ENCODE measurements at places on chromosomes 5 and 9.

GRCh38 chr5:78647838-78648358 is 674 bp downstream of the LHFPL2 start:
- no peak for DNase-seq

DNA sequence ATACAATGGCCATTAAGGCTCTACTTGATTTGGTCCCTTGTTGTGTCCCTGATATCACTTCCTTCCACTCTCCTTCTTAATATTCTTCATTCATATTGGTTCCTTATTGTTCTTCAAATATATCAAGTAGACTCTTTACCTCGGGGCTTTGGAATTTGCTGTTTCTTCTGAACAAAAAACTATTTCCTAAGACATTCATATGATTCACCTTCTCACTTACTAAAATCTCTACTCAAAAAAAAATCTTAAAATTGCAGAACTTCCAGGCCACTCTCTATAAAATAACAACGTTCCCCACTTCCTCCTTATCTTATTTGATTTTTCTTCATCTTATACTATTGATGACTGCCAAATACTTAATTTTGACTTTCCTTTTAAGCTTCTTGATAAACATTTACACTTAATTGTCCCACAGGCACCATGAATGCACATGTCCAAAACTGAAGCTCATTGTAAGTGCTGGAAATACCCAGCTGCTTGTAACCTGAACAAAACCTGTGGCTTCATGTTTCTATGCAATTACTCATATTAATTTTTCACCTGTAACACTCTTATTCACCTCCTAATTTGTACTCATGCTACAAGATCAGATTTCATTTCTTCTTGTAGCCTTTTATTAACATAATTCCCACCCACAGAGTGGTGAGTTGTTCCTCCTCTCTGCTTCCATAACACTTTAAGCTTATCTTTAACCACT is 58.4 kb upstream of the NUDT12 start:
- DNase-seq: no peak

DNA sequence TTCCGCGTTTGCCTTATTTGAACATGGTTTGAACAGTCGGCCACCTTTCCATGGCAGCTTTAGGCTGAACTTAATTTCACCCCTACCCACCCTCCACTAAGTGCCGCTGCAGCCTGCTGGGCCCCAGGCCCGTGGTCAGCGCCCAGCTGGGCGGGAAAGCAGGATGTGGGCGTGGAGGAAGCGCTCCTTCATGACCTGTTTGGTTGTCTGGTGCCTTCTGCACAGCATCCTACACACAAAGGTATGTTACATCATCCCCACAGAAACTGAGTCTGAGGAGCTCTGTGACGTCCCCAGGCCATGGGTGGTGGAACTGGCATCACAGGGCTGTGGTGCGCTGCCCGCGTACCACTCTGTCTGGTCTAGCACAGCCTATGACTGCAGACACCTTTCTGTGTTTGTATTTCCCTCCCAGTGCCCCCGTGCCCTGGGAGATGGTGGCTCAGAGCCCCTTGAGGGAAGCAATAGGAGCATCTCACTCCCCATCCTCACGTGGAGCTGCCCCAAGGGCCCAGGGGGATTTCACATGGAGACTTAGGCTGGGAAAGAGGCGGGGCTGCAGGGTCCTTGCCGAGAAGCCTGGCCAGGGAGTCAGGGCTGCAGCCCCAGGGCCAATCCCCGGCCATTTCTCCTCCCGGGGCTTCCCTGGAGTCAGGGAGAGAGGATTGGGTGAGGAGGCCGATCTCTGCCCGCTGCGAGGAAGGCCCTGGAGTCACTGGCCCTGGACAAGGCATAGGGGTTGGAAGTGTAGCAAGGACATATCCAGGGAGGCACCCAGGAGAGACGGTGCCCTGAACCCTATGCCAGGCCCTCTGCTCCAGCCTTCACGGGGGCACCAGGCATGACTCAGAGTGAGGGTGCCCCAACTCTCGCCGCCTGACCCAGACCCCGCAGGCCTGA is 37.5 kb upstream of the SUSD3 start:
- DNase-seq: no peak

- DNase-seq: no peak
Observed at GRCh38 chr5:40958811-40959210, 49.5 kb downstream of the C7 start.

DNA sequence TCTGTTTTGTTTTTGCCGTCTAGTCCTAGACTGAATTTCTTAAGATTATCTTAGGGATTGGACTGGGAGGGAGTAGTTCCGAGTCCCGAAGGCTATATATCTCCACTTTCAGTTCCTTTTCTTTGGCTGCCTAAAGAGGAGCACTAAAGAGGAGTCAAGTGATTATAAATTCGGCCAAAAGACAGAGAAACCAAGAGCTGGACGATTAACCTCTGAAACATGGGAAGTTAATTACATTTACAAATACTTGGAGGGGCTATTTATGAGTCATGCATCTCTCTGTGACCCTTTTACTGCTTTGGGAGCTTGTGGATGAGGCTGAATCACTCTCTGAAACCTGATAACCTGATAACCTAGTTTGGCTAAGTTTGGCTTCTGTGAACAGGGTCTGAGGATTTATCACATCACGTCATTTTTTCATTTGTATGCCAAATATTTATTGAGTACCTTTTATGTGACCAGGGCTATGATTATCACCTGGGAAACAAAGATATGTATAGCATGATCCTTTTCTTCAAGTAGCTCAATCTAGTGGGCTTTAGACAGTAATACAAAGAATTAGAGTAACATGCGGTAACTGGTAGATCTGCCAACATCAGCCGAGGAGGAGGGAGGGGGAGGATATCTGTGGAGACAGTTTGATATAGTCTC is 180.9 kb downstream of the CD180 start:
- no peak for DNase-seq

DNA sequence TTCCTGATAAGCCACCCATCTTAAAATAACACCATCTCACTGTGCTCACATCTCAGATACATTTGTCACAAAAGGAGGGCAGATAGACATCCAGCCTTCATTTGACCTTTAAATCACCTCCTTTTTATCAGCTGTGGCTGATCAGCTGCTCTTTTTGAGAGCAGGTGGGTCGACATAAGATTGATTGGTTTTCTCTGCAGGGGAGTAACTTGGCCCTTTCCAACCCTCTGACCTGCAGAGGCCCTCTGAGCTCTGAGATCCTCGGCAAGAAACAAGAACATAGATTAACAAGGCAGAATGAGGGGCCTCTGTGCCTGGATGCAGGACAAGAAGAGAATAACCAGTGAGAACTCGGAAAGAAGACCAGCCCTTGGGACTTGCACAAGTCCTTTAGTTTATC is 33.5 kb upstream of the GLRA1 start:
- DNase-seq: no peak

DNA sequence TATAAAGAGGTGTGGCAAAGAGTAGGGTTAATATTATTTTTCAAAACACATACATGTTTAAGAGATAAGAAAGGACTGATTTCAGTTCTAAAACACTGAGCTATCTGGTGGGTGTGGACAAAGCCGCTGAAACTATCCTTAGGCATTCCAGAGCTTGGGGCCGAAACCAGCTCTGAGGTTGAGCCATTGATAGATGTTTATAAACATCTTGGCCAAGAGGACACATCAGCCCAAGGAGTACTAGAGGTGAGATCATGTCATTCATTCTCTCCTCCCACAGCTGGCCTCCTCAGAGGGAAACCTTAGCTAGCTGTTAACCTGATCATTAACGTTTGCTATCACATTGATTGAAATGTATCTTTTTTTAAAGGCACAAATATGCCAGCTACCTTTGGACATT is 89.9 kb downstream of the NLN start:
- DNase-seq: no peak

GRCh38 chr5:143601917-143602333 is 198.4 kb upstream of the NR3C1 start:
- DNase-seq: no peak

DNA sequence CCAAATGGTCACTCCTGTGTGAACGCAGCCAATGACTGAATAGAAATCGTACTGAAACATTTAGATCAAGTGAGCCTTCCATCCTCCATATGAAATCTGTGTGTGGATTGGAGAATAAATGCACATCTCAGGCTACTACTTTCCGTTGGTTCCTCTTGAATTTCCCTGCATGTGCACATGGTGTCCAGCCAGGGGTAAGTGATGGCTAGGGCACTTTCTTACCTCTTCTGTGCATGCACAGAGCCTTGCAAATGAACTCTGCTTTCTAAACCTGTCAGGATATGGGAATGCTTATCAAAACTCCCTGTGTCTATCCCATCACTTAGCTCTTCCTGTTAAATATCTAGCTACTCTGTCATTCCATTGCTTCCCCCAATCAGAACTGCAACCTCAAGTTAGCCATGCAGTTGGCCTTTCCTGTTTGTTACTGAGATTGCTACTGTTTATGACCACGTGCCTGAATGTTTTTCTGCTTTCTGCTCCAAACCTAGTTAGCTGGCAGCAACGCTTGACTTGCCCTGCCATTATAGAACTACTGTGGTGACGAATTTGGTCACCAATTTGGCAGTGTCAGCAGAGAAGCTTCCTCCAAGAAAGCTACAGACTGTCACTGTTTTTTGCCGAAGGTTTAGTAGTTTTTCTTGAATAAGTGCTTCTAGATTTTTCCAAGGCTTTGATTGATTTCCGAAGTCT is 661.6 kb downstream of the LRRC70 start:
- no peak for DNase-seq

GRCh38 chr5:61704289-61704688 is 372.2 kb downstream of the ZSWIM6 start:
- no peak for DNase-seq

DNA sequence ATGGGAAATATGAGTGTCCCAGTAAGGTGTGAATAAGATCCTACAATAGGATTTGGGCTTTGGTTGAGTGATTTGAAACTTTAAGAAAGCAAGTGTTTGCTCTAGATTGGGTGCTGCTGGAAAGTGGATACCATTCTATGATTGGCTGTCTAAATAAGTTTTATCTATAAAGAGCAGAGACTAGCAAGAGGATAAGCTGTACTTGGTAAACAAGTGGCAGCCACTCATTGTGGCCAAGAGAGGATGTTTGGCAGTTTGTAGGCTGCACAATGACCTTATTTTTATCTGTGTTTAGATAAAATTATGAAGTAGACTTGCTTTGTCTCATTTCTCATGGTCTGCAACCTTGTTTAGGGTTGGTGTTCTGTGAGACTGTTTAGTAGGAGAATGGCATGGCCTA is 341.6 kb upstream of the PIK3R1 start:
- no peak for DNase-seq

DNA sequence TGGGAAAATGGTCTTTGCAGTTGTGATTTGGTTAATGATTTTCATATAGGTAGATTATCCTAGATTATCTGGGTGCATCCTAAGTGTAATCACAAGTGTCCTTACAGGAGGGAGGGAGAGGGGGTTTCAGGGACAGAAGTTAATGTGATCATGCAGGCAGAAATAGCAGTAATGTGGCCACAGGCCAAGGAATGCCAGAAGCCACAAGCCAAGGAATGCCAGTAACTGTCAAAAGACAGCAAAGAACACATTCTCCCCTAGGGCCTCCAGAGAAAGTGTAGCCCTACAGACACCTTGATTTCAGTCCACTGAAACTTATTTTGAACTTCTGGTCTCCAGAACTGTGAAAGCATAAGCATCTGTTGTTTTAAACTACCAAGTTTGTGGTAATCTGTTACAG is 2074.5 kb downstream of the MAT2B start:
- DNase-seq: no peak

DNA sequence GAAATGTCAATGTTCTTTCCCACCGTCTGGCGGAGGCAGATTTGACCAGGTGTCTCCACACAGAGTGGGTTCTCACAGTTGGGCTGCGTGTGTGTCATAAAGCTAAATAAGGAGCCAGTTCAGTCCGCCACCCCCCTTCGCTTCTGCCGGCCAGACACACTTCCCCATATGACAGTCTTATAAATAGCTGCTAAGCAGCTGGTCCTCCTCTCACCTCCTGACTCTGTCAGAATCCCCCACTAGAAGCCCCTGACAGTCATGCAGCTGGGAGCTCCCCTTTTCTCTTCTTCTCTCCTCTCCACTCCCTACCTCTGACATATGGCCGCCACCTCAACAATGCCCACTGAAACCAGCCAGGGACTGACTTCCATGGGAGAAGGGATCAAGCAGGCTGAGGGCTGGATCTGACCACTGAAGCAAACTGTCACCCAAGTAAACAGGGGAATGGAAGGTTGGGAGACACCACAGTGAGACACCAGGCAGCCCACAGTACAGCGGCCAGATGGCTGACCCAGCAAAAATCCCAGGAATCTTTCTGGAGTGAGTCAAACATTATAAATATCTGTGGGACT is 141.9 kb upstream of the EFNA5 start:
- DNase-seq: no peak

Measured in hematopoietic multipotent progenitor cell treated with erythropoietin and hydrocortisone succinate and interleukin-3 and kit ligand, for 17 days (in vitro differentiated cells).